Fibroblast of skin of right quadriceps (primary cell): ENCODE measurements at places on chromosomes 12 and 14.

- DNase-seq = no peak
Observed at GRCh38 chr14:103356024-103356682, 22.1 kb downstream of the EIF5 start.

DNA sequence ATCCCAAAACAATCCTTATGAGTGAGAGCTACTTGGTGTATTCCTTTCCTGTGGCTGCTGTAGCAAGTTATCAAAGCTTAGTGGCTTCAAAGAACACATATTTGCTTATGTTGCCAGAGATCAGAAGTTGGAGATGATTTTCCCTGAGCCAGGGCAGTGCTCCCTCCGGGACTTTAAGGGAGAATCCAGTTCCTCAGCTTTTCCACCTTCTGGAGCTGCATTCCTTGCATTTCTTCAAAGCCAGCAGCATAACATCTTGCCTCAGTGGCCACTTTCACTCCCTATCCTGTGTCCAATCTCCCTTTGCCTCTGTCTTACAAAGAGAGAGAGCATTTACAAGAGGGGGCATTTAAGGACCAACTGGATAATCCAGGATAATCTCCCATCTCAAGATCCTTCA, 33.7 kb downstream of the P2RX7 start:
- DNase-seq = no peak

DNA sequence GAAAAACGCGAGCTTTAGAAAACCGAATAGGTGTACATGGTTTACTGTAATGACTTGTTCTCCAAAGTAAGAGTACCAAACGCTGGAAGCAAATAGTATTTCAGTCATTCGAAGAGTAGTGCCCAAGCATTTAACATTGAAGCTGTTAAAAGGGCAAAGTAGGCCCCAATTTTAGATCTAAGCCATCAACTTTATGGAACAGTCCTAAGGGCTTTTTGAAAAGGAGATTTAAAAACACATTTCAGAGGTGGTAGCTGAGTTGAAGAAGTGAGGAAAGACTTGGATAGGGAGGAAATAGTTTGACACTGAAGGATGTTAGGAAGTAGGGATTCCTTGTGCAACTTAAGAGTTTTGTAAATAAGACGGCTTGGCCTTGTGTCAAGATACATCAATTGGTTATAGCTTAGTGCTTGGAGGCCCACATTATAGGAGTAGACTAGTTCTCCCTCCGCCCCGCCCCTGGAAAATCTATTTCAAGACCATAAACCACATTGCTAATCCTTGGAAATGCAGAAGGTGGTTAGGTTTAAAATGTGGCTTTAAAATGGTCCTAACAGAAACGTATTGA, 783 bp upstream of the TUBA1B start:
- DNase-seq = peak; percentile 73

DNA sequence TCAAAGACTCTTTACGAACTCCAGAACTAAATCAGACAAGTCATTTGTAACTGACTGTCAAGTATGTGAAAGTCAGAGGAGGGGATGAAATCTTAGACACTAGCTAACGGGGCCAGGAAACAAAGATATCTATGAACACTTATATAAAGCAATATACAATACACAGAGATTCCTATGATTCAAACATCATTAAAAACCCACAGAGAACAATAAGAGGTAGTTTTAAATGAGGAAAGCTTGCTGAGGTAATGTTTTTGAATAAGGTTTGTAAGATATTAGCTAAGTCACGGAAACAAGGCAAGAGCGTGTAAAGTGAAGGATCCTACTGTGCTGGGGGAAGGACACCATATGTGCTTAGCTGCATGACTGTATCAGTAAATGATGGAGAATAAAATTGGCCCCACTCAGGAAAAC, 36.7 kb downstream of the SAV1 start:
- peak; percentile 30 for DNase-seq

GRCh38 chr14:78220273-78220672, 50.1 kb downstream of the NRXN3 start:
- no peak for DNase-seq

- no peak for DNase-seq
Observed at GRCh38 chr14:71554323-71554722, 377.9 kb upstream of the RGS6 start.

- DNase-seq = peak; percentile 77
Observed at GRCh38 chr12:17928708-17929366, 161.2 kb downstream of the RERGL start.

GRCh38 chr14:20198991-20199390, 8.3 kb downstream of the OR11G2 start:
- no peak for DNase-seq

DNA sequence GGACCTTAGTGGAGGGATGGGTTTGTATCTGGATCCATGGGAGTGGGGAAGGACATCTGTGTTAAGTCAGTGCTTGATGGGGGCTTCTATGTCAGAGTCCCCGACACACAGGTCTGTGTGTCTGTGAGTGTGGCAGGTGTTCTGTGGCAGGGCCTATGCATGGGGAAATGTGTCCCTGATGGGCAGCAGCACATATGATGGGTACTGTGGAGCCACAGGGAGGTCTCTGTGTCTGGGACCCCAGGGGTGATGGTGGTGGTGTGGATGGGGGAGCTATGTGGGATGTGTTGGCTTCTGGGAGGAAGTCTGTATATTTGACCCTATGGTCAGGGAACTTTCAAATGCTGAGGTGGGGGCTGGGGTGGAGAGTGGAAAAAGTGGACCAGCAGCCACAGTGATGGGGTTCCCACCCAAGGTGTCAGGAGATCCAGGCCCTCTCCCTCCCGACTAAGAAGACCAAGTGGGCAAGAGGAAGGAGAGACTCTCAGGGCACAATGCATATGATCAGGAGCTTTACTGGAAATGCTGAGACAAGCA, 16.5 kb downstream of the KRT7 start:
- DNase-seq = no peak

DNA sequence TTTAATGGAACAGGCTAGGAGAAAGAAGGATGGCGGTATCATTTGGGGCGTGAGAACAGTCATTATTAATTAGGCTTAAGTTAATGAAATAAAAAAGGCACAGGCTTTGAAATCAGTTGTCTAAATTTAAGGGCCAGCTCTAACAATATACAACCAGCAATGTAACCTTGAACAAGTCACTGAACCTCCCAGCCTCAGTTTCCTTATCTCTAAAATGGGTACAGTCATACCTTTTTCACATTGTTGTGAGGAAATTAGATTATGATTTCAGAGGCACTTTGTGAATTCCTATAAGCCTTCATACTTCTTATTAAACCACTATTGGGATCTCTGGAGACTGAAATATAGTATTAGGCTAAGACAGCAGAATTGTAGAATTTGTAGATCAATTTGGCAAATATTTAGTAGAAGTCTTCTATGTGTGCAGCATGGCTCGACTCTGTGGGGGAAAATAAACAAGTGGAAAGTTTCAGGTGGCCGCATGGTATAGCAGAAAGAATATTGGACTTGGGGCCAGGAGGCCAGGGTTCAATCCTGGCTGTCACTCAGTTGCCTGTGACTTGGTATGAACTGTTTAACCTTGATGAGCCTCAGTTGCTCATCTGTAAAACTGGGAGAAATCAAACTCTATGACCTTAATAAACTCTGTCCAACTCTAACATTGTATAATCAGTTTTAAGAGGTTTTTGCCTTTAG, 117.7 kb downstream of the ETV6 start:
- DNase-seq = no peak

DNA sequence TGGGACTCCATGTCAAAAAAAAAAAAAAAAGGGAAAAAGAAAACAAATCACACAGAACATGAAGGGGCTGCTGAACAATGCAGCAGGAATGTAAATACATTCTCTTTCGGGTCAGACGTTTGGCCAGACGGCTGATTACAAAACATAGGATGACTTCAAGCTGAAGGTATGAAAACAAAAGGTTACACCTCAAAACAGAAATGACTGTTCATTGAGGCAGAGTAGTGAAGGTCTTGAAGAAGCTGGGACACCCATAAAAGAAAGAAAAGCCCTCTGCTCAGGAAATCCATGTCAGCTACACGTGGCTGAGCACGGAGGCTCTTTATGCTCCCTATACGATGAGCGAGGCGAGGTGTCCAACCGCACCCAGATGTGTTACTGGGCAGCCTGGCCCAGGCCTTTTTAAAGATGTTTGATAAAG, 37.7 kb downstream of the FGD4 start:
- peak; percentile 62 for DNase-seq

GRCh38 chr14:71143381-71144290, 236.4 kb downstream of the PCNX1 start:
- DNase-seq = peak; percentile 87

- no peak for DNase-seq
Observed at GRCh38 chr12:1473418-1473817, 121.0 kb downstream of the FBXL14 start.

DNA sequence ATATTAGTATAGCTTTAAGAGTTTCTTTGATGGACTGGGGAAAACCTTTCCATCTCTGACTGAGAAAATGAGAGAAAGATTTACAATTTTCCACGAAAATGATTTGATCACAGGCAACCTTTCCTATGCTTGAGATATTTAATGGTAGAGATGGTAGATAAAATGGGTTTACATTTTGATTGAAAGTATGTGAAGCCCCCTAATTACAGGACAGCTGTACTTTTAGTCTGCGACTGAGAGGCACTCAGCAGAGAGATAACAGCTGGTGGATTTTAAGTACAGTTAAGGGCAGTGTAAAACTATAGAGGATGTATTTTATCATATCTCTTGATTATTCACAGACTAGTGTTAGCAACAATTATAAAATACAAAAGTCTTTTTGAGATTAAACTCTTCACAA, 40.7 kb downstream of the C12orf50 start:
- no peak for DNase-seq

- DNase-seq = peak; percentile 91
Observed at GRCh38 chr14:24368562-24369252, 723 bp downstream of the NFATC4 start.

- no peak for DNase-seq
Observed at GRCh38 chr12:56801661-56802622, 38.8 kb downstream of the HSD17B6 start.

- DNase-seq = peak; percentile 52
Observed at GRCh38 chr14:92579244-92579936, 65.8 kb downstream of the RIN3 start.

- peak; percentile 27 for DNase-seq
Observed at GRCh38 chr14:85934886-85935254, 404.9 kb downstream of the FLRT2 start.

GRCh38 chr14:105329411-105330150, 15.0 kb downstream of the PACS2 start:
- DNase-seq = no peak

DNA sequence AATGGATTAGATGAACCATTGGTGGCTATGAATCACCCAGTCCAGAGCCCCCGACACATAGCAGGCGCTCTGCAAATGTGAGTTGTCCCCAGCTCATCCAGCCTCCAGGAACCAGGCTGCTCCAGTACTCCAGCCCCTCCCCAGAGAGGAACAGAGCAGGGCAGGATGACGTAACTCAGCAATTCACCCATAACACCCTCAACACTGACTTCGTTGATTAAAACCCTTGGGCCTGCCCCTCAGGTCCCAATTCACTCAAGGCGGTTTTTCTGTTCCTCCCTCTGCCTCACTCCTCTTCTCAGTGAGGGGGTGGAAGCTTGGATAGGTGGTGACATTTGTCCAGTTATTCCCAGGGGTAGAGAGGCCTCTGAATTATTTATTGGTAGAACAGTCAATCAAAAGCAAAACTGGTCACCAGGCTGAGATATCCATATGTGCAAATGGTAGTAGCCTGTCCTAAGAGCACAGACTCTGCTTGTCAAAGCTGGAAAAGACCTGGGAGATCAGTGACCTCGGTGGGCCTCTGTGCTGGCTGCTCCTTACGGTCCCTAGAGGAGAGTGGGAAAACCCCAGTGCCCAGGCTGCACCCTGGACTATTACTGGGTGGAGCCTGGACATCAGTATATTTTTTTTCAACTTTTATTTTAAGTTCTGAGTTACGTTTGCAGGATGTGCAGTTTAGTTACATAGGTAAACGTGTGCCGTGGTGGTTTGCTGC, 97.0 kb downstream of the CMKLR1 start:
- no peak for DNase-seq

- DNase-seq = peak; percentile 39
Observed at GRCh38 chr12:128810182-128811127, 13.3 kb downstream of the SLC15A4 start.

- DNase-seq = peak; percentile 7
Observed at GRCh38 chr12:71312768-71313403, 126.7 kb upstream of the LGR5 start.

DNA sequence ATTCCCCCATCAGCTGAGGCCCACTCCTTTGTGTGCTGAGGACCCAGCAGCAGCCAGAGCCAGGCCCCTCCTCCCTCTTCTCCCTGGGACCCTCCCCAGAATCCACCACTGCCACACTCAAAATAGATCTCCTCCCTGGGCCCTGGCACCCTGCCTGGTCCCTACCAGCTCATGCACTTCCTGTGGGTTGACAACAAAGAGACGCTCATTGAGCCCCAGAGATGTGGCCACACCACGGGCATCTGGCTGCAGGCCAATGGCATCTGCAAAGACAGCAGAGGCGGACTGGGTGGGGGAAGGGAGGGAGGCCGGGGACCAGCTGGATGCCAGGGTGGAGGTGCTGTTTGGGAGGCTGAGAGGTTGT, 16.0 kb upstream of the ENDOU start:
- peak; percentile 35 for DNase-seq

GRCh38 chr14:45227566-45227965, 25.4 kb downstream of the MIS18BP1 start:
- no peak for DNase-seq

- DNase-seq = no peak
Observed at GRCh38 chr12:87756721-87757120, 272.5 kb downstream of the C12orf50 start.

DNA sequence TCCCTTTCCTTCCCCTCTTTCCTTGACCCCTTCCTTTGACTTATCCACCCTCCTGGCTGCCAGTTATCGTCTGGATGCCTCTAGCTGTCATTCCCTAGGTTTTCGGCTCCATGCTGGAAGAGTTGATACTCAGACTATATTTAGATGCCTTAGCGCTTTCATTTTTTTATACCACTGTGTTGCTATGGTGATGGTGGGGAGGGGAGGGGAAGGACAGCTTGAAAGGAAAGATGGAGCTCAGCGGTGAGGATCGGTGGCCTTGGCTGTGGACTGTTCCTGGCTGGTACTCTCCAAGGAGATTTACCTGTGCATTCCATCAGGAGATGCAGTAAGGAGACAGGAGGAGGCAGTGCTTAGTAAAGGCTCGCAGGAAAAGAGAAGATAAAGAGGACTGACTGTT, 108.7 kb downstream of the SLC8A3 start:
- DNase-seq = no peak

GRCh38 chr14:100618763-100619320, 31.6 kb upstream of the BEGAIN start:
- DNase-seq = no peak

GRCh38 chr12:6463216-6463615, 7.3 kb downstream of the VAMP1 start:
- no peak for DNase-seq

GRCh38 chr12:69978020-69978419, 153.0 kb downstream of the MYRFL start:
- peak; percentile 39 for DNase-seq

DNA sequence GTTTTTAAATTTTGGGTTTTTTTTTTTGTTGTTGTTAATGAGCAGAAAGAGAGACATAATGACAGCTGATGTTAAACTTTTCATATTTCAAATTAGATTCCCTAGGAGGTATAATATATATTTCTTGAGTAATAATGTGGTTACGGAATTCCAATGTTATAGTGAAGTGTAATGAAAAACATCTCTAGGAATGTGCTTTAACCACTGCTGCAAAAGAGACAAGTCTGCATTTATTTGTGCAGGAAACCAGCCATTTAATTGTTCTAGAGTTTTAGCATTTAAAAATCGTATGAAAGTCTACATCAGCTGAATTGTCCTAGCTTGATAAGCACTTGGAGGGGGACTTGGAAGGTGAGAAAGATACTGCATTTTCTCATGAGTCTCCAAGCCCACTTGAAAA, 14.3 kb downstream of the SERPINA10 start:
- DNase-seq = peak; percentile 68
